ENCODE measurements at places on chromosomes 7 and 10. TPM values are rescaled to one million over a fixed set of nuclear protein-coding genes. Genes with fewer than 3 reads are reported as not detected.

DNA sequence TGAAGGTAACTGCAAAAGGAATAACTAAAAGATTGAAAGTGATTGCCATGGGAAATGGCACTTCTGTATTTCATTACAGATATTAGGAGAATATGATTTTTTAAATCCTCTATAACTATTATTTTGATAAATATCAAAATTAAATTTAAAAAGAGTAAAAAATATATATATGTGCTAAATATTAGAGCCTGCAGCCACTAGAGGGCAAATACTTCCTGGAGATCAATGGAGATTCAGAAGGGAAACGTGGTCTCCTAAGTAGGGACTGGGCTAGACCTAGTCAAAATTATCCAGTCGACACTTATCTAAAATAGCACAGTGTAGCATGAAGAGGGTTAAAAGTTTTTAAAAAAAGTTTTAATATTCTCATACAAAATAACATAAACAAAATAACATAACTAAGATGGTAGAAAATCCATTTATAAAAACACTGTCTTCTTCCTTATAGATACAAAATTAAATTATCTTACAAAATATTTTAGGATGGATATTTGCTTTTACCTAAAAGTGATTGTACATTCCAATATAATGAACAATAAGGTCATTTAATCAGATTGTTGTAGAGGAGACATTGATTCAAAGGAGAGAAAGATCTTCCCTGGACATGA lies 434.3 kb downstream of the MDFIC start:
- no peak overlapping the region for H3K4me3 ChIP-seq
- H3K27me3 ChIP-seq: no peaks in the 10 kb centered on the region
- peak; percentile 8 for DNase-seq
- no peaks in the 10 kb centered on the region for H3K4me1 ChIP-seq

Gene DHX32
- total RNA-seq: 6.9 TPM

DNA sequence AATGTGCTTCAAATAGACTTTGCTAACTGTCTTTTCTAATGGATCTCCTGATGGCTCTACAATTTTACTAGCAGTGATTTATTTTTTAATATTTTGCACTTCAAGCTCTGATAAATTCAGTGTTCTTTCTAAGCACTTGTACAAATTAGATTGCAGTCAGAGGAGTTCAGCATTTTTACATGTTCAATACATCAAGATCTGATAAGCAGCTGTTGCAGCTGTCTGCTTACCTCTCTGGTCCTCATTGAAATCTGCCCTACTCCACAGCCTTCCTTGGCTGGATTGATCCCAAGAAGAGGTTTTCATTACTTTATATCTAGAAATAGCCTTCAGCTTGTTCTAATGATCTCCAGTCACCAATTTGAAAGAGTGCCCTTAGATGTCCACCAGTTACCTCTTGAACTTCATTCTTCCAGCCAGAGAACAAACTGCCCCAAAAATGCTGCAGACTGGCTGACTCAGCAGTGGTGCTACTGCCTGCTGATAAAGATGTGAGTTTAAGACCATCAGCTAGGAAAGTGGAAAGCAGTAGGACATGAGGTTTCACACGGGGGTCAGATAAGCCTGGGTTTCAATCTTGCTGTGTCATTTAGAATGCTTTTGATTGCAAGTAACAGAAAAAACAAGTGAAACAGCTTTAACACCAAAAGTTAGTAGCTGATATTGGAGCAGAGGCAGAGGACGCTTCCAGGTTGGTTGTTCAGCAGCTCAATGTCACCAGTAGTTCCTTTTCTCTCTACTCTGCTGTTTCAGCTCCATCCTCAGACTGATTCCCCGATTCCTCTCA lies 350.9 kb upstream of the NPVF start:
- H3K4me1 ChIP-seq: no peaks in the 10 kb centered on the region
- no peaks in the 10 kb centered on the region for H3K36me3 ChIP-seq
- H3K27ac ChIP-seq: no peak overlapping the region
- no peak overlapping the region for H3K4me3 ChIP-seq

DNA sequence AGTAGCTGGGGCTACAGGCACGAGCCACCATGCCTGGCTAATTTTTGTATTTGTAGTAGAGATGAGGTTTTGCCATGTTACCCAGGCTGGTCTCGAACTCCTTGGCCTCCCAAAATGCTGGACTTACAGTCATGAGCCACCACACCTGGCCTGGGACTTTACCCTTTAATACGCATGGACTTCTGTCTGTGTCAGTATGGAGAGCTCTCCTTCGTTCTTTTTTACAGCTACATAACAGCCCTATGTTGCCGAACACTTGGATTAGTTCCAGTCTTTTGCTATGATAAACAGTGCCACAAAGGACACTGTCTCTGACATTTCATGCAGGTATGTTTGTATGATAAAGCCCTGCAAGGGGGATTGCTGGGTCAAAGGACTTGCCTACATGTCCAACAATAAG lies 10.9 kb upstream of the OAT start:
- no peaks in the 10 kb centered on the region for H3K27me3 ChIP-seq
- no peak for DNase-seq
- H3K4me3 ChIP-seq: no peak overlapping the region
- H3K36me3 ChIP-seq: no peaks in the 10 kb centered on the region
- no peak overlapping the region for H3K27ac ChIP-seq

GRCh38 chr10:119029613-119030420 lies at the start of gene NANOS1:
Gene NANOS1 (plus strand): TSS chr10:119029714. CDS start chr10:119029802, 88 bp downstream.
- H3K27ac ChIP-seq: no peak within 1 kb of the TSS
- H3K27me3 ChIP-seq: no peaks in the 10 kb centered on the region
- peaks cover 11% of the 10 kb centered on the region for H3K36me3 ChIP-seq
- H3K4me1 ChIP-seq: peaks cover 10% of the 10 kb centered on the region

DNA sequence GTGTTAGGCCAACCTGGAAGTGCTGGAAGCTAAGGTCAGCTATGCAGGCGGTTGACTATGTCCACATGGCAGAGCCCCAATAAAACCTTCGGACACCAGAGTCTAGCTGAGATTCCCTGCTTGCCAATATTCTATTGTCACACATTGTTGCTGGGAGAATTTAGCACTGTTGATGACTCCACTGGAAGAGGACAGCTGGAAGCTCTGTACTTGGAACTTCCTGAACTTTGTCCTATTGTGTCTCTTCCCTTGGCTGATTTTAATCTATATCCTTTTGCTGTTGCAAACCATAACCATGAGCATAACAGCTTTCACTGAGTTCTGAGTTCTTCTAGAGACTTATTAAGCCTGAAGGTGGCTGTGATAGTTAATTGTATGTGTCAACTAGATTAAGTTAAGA lies 12.0 kb downstream of the XRCC2 start:
- no peaks in the 10 kb centered on the region for H3K4me1 ChIP-seq
- H3K36me3 ChIP-seq: no peaks in the 10 kb centered on the region
- no peak for DNase-seq
- H3K4me3 ChIP-seq: no peak overlapping the region
- no peak overlapping the region for H3K27ac ChIP-seq

Gene ZP3
- total RNA-seq: 1.9 TPM

DNA sequence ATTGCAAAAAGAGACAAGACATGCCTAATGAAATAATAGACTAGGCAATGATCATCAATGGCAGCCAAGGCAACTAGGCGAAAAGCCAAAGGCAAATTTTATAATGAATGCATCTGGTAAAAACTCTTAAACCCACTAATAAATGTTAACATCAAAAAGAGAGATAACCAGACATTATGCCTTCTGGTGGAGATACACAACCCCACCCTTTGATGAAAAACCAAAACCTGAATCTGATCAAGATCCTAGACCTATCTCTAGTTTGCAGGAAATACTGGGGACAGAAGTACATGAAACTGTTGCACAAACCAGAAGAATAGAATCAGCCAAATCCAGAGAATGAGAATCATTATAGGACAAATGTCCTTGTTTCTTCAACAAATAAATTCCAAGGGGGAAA lies 22.0 kb upstream of the GSAP start:
- H3K4me3 ChIP-seq: no peak overlapping the region
- no peak overlapping the region for H3K27ac ChIP-seq
- H3K36me3 ChIP-seq: no peaks in the 10 kb centered on the region
- H3K4me1 ChIP-seq: no peaks in the 10 kb centered on the region

DNA sequence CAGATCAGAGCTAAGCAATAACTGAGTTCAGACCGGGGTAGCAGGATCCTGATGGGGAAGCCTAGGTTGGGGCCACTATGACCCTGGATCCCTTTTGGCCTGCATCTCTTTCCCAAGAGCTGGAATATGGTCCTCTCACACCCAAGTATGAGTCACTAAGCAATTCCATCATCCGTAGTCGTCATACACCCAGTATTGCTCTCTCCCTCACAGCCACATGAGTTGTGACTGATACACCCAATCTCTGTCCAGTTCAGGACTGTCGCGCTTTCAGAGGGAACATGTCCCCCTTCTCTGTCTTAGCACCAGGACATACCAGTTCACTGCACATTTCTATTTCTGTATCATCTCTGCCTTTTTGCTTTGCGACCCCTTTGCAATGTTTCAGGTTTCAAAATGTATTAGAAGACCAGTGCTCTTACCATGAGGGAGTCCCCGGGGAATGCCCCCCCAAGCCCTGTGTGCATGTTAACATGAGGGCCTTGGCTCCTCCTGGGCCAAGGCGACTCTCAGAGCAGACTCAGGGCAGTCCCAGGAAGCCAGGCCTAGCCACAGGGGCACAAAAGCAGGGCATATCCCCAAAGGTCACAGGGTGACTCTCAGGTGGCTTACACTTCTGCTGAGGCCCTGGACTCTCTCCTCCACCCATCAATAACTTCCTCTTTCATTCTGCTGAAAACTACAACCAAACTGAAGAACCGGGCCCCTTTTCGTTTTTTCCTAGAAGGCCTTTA lies 75.3 kb upstream of the SAMD8 start:
- H3K36me3 ChIP-seq: peaks cover 6% of the 10 kb centered on the region
- no peaks in the 10 kb centered on the region for H3K27me3 ChIP-seq
- H3K27ac ChIP-seq: no peak overlapping the region
- H3K4me3 ChIP-seq: no peak overlapping the region

DNA sequence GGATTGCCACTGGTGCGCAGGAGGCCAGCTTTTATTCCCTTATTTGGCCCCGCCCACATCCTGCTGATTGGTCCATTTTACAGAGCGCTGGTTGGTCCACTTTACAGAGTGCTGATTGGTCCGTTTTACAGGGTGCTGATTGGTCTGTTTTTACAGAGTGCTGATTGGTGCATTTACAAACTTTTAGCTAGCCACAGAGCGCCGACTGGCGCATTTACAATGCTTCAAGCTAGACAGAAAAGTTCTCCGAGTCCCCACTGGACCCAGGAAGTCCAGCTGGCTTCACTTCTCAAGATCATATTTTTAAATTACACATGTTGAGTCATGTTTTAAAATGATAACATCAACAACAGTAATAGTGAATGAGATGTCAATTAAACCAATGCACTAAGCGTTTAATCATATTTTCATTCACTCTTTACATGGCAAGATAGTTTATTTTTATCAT lies 128.3 kb downstream of the CUBN start:
- no peak overlapping the region for H3K27ac ChIP-seq
- no peak for DNase-seq
- H3K36me3 ChIP-seq: no peaks in the 10 kb centered on the region
- H3K4me1 ChIP-seq: peaks cover 11% of the 10 kb centered on the region
- no peak overlapping the region for H3K4me3 ChIP-seq

DNA sequence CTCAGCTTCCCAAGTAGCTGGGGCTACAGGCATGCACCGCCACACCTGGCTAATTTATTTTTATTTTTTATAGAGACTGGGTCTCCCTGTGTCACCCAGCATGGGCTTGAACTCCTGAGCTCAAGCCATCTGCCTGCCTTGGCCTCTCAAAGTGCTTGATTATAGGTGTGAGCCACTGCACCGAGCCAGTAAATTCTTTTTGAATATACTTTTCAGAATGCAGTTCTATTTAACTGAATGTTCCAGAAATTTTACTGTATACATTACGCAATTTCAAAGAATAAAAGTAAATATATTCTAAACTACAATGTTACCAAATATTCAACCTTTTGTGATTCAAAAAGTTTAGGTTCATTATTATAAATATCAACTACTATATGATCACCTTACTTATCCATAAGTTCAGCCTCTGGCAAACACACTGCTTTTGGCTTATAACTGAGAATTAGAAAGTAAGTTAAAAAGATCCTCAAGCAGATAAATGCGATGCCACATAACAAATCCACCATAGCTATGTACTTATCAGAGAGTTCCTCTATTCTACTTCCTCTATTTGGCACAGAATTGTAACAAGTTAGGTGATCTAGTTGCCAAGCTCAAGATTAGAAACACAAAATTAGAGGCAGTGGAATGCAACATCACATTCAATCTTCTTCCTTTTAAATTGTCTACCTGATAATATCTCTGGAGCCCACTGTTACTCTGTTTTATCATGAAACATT lies 118.2 kb downstream of the ANK3 start:
- H3K27me3 ChIP-seq: no peaks in the 10 kb centered on the region
- H3K4me1 ChIP-seq: no peaks in the 10 kb centered on the region
- H3K27ac ChIP-seq: no peak overlapping the region
- no peak for DNase-seq
- H3K36me3 ChIP-seq: no peaks in the 10 kb centered on the region

GRCh38 chr7:135558337-135558767 lies 635 bp downstream of the NUP205 start:
- peak; percentile 54 for DNase-seq
- no peaks in the 10 kb centered on the region for H3K36me3 ChIP-seq
- no peaks in the 10 kb centered on the region for H3K27me3 ChIP-seq
- peak overlapping the region; percentile 98 for H3K27ac ChIP-seq

Gene VGF
- not detected for total RNA-seq

- H3K27ac ChIP-seq: no peak overlapping the region
- H3K4me3 ChIP-seq: no peak overlapping the region
- H3K4me1 ChIP-seq: no peaks in the 10 kb centered on the region
- DNase-seq: no peak
- H3K36me3 ChIP-seq: no peaks in the 10 kb centered on the region
- no peaks in the 10 kb centered on the region for H3K27me3 ChIP-seq
Observed at GRCh38 chr7:36021917-36022550, 131.0 kb upstream of the EEPD1 start.

Gene CFAP46
- 0.35 TPM for total RNA-seq

DNA sequence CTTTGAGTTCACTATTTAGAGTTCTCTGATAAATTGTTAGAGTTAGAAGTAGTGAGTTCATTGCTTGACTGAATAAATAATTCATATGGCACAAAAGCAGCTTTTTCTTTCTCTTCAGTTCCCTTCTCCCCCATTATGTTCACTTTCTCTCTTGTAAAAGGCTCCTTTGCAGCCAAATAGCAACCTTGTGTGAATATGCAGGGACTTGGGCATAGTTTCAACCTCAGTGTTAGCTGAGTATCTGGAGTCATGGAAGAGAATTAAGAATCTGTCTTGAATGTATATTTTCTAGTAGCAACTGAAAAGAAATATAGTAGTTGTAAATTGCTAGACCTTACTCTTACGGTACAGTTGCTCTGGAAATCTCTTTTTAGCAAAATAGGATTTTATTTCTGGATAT lies 31.9 kb downstream of the ZEB1 start:
- no peak overlapping the region for H3K27ac ChIP-seq
- H3K4me1 ChIP-seq: peaks cover 4% of the 10 kb centered on the region
- H3K36me3 ChIP-seq: no peaks in the 10 kb centered on the region
- no peak for DNase-seq

Gene MSMB
- not detected for total RNA-seq

GRCh38 chr7:30163231-30163894 lies 28.6 kb downstream of the MTURN start:
- H3K27ac ChIP-seq: peak overlapping the region; percentile 53
- H3K4me1 ChIP-seq: peaks cover 39% of the 10 kb centered on the region
- DNase-seq: peak; percentile 55
- no peak overlapping the region for H3K4me3 ChIP-seq
- no peaks in the 10 kb centered on the region for H3K27me3 ChIP-seq
- no peaks in the 10 kb centered on the region for H3K36me3 ChIP-seq

- peaks cover 66% of the 10 kb centered on the region for H3K4me1 ChIP-seq
- DNase-seq: peak; percentile 48
- H3K27me3 ChIP-seq: no peaks in the 10 kb centered on the region
- H3K27ac ChIP-seq: peak overlapping the region; percentile 29
- no peak overlapping the region for H3K4me3 ChIP-seq
Observed at GRCh38 chr10:46096909-46097575, 51.0 kb upstream of the MSMB start.

Gene LRRD1
- not detected for total RNA-seq

Gene CALCR
- not detected for total RNA-seq

Gene EIF5AL1
- 0.14 TPM for total RNA-seq

Measured in natural killer cell (primary cell).